CD4-positive, alpha-beta T cell treated with Interleukin-12 subunit alpha and Interleukin-12 subunit beta, for 1 hour (primary cell): ENCODE measurements at places on chromosomes 1 and 21.

- DNase-seq, result no peak
These were observed 481.7 kb upstream of the USP24 start for GRCh38 chr1:55696891-55697290.

DNA sequence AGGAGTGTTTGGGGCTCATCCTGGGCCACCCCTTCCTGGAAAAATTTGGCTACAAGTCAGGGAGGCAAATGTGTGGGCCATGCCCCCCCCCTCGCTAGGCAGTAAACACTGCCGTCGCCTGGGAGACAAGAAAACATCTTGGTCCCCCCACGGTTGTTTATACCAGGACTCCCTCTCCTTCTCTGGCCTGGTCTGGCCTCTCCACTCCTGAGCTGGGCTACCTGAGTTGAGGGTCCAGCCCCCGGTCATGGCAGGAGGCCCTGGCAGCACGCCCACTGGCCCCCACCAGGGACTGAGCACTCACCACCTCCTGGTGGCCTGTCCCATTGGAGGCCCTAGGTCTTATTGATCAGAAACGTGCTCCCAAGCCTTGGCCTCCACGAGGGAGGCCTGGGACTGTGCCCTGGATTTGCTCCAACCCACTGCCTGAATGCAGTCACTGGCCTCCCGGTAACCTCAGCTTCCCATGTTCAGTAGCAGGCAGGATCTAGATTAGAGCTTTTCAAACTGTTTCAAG lies 15.8 kb downstream of the KCNQ4 start:
- no peak for DNase-seq

DNA sequence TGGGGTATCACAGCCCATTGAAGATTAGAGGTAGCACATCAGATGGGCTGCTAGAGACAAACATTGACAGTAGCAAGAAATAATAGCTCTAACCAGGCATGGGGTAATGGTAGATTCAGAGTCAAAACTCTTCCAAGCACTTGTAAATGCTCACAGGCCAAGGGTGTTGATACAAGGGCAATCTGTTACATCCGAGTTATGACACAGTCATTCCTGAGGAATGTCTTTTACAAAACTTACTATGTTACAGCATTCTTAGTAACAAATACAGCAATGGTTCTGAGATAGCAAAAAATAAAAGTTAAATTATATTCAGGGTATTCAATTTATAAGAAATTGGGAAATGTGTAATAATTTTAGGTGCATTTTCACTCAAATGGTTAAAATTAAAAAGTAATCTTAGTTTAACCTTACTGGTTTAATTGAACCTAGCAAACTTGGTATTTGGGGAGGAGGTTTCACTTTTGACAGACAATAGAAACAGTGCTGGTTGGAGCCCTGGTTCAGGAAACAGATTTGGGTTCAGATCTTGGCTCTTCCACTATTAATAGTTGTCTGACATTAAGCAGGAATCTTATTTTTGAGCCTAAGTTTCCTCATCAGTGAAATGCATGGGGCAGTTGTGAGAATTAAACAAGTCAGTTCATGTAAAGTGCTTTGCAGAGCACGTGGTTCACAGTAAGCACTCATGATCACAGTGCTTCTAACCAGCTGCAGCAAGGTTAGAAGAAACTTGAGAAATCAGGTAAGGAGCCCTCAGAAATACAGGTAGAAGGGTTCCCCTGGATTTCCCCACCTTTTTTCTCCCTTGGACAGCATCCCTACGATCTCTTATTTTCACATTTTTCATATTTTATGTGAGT lies 4.4 kb downstream of the ST3GAL3 start:
- no peak for DNase-seq

- peak; percentile 48 for DNase-seq
These were observed 102.3 kb upstream of the TIAM1 start for GRCh38 chr21:31446226-31446855.

- DNase-seq, result no peak
These were observed 209.6 kb downstream of the PBX1 start for GRCh38 chr1:164768619-164769018.

- no peak for DNase-seq
These were observed at the start of gene CASQ1 for GRCh38 chr1:160189649-160190625. CASQ1 (plus strand) TSS chr1:160190575; CDS start chr1:160190752, 177 bp downstream.

DNA sequence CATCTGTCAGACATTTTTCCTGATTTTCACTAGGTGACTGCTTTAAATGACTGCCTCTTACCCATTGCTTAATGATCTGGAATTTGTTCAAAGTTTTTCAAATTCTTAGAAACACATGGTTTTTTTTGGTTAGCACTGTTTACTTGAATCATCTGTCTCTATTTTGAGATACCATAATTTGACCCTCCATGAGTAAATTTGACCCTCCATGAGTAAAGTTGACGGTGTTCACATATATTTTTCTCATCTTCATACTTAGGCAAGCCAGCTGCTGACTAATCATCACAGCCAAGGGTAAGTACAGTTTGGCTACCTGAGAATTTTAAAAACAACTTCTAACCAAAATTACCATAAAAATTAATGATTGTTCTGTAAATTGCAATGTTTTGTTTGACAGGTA lies 586.5 kb downstream of the PTBP2 start:
- DNase-seq, result no peak

DNA sequence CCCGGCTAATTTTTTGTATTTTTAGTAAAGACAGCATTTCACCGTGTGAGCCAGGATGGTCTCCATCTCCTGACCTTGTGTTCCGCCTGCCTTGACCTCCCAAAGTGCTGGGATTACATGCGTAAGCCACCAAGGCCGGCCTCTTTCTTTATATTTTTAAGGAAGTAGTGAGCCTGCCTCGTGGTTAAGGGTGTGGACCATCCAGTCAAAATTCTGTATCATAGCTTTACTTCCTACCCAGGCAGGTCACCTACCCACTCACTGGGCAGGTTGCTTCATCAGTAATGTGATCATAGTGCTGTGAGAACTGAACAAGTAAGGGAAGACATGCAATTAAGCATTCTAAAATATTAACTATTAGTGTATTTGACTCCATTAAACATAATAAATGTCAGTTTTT lies 8.1 kb upstream of the ACOT7 start:
- DNase-seq, result peak; percentile 12

- DNase-seq, result no peak
These were observed 66.3 kb downstream of the SIM2 start for GRCh38 chr21:36765229-36765628.

DNA sequence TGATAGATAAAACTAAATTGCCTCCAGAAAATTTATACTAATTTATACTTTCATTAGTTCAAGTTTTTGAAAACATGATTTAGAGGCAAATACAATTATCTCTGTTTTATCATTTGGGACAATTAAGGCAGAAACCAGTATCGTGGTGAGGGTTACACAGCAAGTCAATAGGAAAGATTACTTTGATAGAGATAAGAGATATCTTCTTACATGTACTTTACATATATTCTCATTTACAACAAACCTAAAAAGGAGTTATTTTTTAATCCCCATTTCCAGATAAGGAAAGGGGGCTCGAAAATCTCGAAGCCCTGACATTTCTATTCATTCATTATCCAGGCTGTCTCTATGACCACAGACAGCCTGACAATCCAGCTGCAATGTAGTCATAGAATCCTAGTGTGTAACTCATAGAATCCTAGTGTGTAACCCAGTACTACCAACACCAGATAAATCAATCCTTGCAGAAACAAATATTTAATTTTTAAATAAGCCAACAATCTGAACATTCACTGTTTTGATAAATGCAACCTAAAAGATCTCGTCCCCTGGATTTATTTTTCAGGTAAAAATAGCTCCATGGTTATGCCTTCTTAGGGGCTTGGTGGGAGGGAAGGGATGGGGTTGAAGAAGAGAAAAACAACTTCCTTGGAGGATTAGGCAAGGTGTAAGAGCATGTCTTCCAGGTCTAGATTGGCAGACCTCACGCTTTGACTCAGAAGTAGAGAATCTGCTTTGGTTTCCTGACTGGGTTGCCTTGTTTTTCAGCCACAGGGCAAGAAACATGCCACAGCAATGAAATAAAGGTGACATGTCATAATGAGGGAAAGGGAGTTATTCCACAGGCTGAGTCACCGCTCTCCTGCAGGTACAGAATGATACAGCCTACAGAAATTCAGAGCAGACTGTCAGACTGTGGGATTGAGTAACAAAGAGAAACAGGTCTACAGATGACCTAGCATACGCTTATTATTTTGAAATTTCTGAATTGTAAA lies 45.6 kb downstream of the IRF2BP2 start:
- no peak for DNase-seq

DNA sequence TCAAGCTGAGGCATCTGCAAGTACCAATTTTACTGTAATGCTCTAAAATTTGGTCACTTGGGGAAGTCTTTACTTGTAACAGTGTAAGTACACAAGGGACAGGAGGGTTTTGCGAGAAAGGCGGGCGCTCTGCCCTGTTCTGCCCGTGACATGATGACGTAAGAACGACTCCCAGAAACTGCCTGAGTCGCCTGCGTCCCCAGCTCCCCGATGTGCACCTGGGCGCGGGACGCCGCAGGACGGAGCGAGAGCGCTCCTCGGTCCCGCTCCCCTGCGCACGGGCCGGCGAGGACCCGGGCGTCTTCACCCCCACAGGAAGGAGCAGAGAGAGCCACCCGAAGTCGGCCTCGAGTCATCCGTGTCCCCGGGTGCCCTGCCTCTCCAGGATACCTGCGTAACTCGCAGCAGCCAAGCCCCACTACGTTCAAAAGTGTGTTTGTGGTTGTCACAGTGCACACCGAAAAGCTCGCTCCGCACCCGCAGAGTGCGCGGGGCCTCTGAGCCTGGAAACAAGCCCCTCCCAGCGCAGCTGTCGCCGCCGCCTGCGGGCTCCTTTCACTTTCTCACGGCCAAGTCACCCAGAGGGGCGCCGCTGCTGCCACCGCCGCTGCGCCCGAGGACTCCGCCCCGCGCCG lies 3.3 kb upstream of the ZBTB18 start:
- DNase-seq, result peak; percentile 77

DNA sequence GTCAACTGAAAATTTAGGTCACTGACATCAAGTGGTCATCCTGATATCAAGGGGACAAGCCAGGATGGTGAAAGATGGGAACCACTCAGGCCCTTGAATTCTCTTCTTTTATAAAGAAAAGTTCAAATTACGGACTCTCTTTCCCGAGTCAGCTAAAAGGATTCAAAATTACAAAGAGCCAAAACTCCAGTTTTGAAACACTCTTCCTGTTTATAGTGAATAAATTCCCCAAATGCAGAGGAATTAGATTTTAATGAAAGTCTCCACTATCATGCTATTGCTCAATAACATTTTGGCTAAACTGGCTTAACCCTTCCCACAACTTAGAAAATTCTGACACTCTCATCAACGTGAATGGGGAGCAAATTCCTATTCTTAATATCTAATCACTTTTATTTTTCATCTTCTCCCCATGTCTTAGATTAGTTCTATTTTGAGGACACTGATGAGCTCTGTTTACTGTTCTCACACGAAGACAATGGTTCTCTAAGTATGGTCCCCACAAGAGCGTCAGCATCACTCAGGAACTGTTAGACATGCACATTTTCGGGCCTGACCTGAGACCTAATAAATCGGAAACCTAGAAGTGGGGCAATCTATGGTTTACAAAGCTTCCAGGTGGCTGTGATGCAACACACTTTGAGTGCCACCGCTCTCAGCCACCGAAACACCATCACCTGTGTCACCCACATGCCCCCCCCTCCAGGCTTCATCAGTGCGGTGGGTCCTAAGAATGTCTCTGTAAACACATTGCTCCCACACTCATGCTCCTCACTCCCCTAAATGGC lies 64.4 kb upstream of the TIAM1 start:
- DNase-seq, result no peak

DNA sequence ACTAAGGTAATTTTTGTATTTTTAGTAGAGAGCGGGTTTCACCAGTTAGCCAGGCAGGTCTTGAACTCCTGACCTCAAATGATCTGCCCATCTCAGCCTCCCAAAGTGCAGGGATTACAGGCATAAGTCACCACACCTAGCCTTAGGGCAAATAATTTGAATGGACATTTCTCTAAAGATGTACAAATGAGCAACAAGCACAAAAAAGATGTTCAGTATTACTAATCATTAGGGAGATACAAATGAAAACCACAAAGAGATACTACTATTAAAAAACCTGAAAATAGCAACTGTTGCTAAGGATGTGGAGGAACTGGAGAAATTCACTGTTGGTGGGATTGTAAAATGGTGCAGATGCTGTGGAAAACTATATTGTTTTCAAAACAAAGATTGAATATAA lies 79.1 kb downstream of the GABPA start:
- DNase-seq, result no peak

- no peak for DNase-seq
These were observed 15.8 kb downstream of the RCC1 start for GRCh38 chr1:28521502-28522164.

DNA sequence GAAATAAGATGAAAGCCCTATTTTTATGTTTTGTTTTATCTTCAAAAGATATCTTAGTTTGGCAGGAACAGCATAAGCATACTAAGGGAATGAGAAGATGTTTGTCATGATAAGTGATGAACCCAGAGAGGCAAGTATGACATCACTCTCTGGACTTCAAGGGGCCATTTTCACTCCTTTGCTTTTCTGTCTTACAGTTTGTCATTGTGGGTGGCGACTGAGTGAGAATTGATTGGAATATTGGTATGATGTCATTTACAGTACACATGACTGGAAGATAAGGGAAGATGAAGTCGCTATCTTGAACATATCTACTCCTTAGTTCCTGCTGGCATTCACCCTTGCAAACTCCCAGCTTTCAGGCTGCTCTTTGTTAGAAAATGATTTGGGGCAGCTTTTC lies 258.1 kb upstream of the RAB4A start:
- DNase-seq, result no peak

GRCh38 chr1:193525411-193525810 lies 339.0 kb upstream of the B3GALT2 start:
- no peak for DNase-seq

- DNase-seq, result no peak
These were observed 47.7 kb upstream of the DNAH14 start for GRCh38 chr1:224881762-224882211.

DNA sequence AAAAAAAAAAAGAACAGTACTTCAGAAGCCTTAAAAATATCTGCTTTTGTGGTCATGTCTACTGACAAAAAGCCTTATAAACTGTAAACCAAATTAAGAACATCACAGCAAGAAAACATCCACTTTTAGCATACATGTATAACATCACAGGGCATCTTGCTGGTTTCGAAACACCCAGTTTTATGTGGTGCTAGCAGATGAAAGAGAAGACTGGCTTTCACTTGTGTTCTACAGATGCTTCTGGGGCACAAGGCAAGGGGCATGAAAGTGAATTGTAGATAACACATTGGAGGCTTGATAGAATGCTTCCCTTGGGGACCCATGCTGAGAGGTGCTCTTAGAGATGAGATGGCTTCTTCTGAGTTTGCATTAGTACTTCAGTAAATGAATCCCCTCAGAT lies 543.7 kb upstream of the PKN2 start:
- no peak for DNase-seq

DNA sequence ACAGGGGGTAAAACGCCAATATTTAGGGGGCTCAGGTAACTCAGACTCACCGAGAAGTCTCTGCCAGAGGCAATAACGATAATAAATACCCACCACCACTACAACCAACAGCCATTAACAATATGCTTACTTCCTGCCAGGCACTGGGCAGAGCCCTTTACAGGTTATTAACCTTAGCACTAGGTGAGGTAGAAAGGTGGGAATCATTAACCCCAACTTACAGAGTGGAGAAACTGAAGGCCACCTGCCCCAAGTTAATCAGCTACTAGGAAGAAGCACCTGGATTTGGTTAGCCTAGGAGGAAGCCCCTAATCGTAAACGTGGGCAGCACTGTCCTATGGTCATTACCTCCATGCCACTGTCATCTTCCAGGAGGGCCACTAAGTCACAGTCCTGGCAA lies 110.0 kb downstream of the UBR4 start:
- no peak for DNase-seq

GRCh38 chr1:247966532-247967204 lies 1.6 kb downstream of the OR2AK2 start:
- DNase-seq, result no peak
